Bone marrow (tissue), 2 donors: ENCODE measurements at places on chromosomes 3 and 15.

DNA sequence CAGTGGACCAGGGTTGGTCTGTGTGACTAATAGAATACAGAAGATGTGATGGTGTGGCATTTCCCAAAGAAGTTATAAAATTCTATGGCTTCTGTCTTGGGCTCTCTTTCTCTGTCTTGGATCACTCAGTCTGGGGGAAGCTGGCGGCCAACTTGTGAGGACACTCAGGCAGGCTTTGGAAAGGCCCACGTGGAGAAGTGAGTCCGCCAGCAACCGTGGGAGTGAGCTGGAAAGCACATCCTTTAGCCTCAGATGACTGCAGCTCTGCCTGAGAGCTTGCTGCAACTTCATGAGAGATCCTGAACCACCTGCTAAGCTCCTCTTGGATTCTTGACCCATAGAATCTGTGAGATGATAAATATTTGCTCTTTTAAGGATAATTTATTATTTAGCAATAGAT, 72.0 kb upstream of the RASGRP1 start:
- DNase-seq: no peak

- no peak for DNase-seq
Measured at GRCh38 chr3:10283638-10284037, 9.1 kb downstream of the GHRL start.

- no peak for DNase-seq
Measured at GRCh38 chr3:19997502-19997901, 14.6 kb downstream of the PP2D1 start.

DNA sequence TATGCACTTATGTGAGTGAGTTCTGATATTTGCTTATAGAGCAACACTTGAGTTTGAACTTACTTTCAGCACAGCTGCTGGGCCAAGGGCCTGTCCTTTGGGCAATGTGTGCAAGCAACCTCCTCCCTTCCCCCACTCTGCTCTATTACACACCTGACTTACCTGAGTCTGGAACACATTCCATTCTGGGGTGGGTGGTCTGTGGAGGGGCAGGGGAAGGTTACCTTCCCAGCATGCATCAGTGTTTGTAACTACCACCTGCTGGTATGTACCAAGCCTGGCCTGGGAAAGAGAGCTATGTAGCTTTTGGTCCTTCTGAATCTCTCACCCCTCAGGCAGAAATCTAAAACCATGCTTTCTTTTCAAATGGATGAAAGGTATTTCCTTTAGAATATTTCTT, 103.0 kb downstream of the ISL2 start:
- no peak for DNase-seq

- no peak for DNase-seq
Measured at GRCh38 chr3:181637456-181637855, 74.3 kb upstream of the SOX2 start.

DNA sequence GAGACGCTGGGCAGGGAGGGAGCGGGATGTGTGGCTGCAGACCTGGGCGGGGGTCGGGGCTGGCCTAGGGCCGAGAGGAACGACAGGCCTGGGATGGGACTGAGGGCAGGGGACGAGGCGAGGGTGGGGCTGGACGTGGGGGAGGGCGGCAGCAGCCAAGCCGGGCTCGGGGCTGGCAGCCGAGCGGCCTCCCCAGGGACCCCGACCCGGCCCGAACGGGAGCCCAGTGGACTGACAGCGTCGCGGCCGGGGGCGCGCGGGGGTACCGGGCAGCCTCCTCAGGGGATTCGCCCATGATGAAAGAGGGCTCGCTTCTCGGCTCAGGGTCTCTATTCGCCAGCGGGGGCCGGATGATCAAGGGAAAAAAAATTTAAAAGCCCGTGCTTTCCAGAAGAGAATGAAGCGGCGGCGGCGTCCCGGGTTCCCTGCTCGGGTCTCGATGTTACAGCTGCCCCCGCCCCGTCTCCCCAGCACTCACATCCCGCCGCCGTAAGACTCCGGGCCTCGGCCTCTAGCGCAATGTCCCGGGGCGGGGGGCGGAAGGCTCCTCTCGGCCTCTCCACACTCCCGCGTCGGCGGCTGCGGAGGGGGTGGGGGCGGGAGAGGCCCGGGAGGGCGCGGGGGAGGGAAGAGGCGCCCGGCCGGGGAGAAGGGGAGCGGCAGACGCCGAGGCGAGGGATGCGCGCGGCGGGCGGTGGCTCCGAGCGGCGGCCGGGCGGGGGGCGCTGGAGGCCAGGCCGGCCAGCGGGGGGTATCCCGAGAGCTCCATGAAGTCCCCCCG, 4.3 kb downstream of the PTH1R start:
- DNase-seq: no peak

- no peak for DNase-seq
Measured at GRCh38 chr15:35557544-35557943, 11.6 kb upstream of the DPH6 start.

DNA sequence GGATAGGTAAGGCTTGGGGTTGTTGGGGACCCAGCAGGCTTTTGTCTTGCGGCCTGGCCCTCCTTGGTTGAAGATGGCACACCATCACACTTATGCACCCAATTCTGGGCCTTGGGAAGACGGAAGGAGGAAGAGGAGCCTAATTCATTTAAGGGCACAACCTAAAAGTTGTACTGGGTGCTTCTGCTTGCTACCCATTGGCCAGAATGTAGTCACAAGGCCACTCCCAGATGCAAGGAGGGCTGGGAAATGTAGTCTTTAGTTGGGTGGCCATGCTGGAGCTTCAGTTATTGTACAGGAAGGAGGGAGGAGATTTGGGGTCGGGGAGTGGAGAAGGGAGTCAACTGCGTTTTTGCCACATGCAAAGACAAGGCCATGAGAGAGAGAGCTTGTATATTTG, 109.2 kb downstream of the TMEM266 start:
- DNase-seq: no peak

DNA sequence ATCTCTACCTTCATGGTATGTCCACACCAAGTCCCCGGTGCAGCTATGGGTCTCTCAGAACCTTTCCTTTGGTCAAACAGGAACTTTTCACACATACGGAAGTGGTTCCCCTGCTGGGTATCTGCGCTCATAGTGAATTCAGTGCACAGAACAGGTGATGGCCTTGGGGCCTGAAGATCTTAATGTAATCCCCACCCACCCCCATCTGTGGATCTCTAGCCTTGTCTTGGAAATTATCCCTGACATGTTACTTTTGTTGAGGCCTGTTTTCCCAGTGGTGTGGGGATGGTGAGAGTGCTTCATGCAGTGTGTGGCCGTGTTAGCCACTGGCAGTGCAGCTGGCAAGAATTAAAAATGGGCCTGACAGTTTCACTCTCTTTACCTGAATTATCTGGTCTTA, 71.9 kb upstream of the MYZAP start:
- DNase-seq: no peak

DNA sequence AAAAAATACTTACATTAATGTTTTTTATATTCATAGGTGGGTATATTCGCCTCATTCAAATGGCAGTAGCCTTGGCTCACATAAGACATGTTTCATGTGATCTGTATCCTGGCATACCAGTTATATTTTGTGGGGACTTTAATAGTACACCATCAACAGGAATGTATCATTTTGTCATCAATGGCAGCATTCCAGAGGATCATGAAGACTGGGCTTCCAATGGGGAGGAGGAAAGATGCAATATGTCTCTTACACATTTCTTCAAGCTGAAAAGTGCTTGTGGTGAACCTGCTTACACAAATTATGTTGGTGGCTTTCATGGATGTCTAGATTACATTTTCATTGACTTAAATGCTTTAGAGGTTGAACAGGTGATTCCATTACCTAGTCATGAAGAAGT, 3.5 kb downstream of the PDE12 start:
- no peak for DNase-seq

DNA sequence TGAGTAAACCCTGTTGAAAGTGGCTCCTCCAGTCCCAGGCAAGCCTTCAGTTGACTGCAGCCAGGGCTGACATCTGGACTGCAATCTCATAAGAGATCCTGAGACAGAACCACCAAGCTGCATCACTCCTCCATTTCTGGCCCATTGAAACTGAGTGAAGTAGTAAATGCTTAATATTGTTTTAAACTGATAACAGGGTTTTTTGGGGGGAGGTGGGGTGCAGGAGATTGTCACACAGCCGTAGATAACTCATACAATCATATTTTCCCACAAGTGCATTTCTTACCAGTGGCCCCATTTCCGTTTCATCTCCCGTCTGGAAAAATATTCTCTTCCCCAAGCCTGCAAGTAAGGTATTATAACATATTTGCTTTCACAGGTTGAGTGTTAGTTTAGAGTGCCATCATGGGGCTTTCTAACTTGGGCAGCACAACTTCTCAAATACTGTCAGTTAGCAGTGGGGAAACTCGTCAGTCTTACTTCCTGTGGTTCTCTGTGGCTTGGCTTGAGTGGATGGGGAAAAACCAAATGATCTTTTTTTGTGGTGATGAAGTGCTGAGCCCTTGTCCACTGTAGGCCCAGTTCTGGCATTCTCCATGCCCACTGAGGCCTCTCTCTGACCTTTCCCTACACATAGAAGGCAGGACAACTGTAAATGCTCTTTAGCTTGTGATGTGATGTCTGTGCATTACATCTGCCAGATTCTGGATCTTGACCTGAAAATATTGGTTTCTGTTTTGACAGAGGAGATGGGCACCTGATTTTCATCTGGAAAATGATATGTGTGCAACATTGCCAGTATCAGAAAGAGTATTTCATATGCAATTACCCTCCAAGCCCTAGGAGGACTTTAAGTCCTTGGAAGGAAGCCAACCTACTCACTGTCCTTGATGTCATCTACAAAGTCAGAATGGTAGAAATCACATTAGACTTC, 90.1 kb upstream of the BHLHE40 start:
- no peak for DNase-seq

DNA sequence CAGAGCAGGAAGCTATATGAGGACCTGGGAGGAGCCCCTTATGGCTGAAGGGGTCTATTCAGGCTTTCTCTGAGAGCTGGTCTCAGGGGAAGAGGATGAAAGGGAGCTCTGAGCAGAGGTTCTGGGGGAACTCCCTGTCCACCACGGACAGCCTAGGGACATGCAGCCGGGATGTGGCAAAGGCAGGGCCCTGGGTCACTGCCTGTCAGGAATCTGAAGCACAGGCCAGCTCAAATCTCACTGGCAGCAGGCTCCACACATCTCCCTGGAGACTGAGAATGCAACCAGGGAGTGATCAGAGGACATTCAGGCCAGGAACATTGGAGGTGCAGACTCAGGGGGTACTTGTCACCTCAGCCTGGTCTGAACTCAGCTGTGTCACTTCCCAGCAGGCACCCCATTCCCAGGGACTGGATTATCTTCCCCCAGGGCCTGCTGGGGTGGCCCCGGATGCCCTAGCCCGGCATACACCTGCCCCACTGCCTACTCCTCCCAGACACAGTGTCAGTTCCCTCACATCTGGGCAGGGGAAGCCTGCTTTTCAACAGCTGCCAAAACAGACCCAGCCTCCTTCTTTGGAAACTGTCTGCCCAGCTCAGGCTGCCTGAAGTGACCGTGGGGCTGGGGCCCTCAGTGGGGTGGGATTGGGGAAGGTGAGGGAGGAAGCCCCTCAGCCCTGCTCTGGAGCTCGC, 18.3 kb upstream of the SEMA3F start:
- no peak for DNase-seq

GRCh38 chr3:183315739-183316138, 62.7 kb downstream of the B3GNT5 start:
- no peak for DNase-seq

DNA sequence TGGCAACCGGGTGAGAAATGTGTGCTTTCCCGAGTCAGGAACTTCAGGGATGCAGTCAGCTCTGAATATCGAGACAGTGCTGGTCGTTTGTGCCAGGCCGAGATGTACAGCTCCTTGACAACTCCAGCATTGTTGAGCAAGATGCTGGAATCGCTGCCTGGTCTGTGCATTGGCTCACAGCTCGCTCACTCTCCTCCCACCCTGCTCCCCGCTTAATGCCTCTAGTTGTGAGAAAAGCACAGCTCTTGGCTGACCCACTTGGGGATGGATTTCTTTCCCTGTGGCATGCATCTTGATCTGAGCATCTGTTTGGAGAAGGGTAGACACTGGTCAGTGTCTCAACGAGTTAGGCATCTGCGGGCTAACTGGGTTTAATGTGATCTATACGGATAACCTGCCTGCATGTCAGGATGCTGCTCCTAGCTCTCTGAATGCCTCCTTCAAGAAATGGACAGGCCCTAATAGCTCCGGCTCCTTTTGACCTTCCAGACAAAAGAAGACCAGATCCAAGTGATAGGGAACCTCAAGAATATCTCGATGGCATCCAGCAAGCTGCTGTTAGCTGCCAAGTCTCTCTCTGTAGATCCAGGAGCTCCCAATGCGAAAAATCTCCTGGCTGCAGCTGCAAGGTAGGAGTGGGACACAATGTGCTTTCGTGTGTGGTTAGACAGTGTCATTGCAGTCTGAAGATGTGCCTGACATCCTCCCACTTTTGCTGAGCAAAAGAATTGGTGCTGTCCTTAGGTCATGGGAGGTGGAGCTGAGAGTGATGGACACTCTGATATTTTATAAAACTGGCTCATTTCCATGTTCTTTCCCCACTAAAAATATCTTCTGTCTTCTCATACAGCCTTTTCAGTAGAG, 302.2 kb upstream of the TPM1 start:
- DNase-seq: no peak

DNA sequence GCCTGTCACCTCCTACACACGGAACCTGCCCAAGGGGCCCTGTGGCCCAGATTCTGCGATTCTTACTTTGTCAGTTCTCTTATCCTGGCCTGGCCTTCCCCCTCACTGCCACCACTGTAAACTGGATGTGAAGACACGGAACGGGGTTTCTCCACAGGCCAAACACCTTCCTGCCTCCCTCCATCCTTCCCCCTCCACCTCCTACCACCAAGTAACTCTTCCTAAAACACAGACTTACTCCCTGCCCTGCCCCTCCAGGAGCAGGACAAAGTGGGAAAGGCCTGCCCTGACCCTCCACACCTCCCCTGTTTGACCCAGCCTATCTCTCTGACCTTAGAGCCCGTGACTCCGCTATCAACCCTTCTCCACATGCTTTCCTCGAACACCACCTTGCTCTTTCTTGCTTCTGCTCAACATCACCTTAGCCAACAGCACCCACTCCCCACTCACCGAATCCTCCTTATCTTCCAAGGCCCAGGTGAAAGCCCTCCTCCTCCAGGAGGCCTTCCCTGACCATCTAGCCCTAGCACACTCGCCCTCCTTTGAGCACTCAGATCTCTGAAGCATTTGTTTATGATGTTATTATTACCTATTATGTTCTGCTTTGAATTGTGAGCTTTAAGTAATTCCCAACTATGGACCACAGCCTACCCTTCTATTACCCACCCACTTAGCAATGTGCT, 7.6 kb downstream of the CA12 start:
- DNase-seq: no peak

GRCh38 chr3:136343446-136343845, 93.3 kb downstream of the PCCB start:
- DNase-seq: no peak

GRCh38 chr3:151835751-151836525, 22.0 kb downstream of the AADAC start:
- no peak for DNase-seq

- no peak for DNase-seq
Measured at GRCh38 chr3:38153221-38153620, 12.1 kb upstream of the OXSR1 start.
